Stimulated activated CD8-positive, alpha-beta memory T cell treated with anti-CD3 and anti-CD28 coated beads, Interleukin-15, amount 100 ng/mL, for 48 hours (primary cell): ENCODE measurements at places on chromosomes 3 and 15.

GRCh38 chr15:35028235-35028984 lies 40.3 kb upstream of the ZNF770 start:
- DNase-seq = no peak

- DNase-seq = no peak
Measured at GRCh38 chr15:58167095-58167691, 29.0 kb downstream of the AQP9 start.

- no peak for DNase-seq
Measured at GRCh38 chr3:49930922-49931321, 1.3 kb upstream of the MON1A start.

DNA sequence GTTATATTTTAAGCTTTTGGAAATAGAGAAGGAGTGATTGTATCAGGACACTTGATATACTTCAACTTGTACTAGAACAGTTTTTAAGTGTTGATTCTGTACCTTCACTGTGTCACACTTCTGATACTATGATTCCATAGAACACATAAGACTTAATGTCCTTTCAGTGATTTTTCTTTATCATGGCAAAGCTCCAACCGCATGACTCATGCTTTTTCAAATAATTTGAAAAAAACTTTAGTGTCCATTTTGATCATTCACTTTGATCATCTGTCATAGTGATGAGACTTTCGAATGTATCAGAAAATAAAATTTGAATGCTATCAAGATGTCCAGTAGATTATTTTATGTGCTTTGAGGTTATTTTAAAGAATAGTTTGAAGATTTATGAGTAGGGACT lies 32.0 kb downstream of the AP4E1 start:
- DNase-seq = no peak

- no peak for DNase-seq
Measured at GRCh38 chr3:73601011-73601410, 23.7 kb downstream of the PDZRN3 start.
